Frontal cortex (tissue), 4 donors: ENCODE measurements at places on chromosomes 2 and 18.

DNA sequence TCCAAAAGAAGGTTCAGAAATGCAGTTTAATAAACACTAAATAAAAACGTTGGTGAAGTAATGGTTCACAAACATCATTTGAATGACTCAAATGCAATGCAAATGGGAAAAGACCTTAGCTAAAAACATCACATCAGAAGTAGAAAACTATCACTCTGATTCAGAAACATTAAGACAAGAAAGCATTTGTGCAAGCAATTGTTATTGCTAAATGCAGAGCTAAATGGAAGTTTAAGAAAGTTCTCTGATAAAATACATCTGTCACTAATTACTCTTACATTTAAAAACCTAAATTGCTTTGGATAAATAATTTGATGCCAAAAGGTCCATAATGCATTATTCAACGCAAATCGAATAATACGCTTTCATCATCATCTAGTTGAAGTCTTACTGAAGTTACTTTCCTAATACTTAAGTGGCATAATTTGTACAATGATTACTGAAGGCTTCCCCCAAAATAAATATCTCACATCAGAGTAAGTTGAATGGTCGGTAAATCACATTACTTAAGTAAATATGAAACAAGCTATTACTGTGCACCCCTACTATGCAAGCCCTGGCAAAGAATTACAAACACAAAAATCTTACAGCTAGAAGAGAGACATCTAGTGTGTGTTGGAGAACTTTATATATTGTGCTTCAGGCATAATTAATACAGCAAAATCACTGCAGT lies 105.7 kb upstream of the KCTD1 start:
- DNase-seq: no peak

DNA sequence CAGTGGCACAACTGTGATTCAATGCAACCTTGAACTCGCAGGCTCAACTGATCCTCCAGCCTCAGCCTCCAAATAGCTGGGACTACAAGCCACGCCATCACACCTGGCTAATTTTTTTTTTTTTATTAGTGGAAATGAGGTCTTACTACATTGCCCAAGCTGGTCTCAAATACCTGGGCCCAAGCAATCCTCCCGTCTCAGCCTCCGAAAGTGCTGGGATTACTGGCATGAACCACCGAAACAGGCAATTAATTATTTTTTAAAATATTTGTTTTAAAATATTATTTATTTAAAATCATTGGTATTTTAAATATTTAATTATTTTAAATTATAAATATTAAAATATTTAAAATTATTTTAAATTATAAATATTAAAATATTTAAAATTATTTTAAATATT lies 24.5 kb downstream of the SRBD1 start:
- no peak for DNase-seq

GRCh38 chr2:188813315-188813714 lies 160.9 kb upstream of the COL3A1 start:
- DNase-seq: no peak

DNA sequence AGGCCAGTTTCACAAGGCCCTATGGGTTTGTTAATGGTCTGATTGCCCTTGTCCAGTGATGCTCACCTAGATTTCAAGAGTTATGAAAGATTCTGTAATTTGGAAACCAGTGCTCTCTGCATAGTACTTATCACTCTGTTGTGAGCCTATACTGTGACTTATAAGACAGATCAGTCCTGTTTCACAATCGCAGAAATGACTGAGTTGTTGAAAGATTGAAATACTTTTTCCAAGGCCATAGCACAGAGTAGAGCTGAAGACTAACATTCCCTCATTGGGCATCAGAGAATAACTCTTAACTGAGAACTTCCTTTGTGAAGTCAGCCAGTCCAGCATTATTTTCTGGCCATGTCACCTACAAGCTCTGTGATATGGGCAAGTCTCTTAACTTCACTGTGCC lies 44.0 kb downstream of the CCDC85A start:
- DNase-seq: no peak

GRCh38 chr2:180717588-180717987 lies 262.8 kb upstream of the UBE2E3 start:
- no peak for DNase-seq

DNA sequence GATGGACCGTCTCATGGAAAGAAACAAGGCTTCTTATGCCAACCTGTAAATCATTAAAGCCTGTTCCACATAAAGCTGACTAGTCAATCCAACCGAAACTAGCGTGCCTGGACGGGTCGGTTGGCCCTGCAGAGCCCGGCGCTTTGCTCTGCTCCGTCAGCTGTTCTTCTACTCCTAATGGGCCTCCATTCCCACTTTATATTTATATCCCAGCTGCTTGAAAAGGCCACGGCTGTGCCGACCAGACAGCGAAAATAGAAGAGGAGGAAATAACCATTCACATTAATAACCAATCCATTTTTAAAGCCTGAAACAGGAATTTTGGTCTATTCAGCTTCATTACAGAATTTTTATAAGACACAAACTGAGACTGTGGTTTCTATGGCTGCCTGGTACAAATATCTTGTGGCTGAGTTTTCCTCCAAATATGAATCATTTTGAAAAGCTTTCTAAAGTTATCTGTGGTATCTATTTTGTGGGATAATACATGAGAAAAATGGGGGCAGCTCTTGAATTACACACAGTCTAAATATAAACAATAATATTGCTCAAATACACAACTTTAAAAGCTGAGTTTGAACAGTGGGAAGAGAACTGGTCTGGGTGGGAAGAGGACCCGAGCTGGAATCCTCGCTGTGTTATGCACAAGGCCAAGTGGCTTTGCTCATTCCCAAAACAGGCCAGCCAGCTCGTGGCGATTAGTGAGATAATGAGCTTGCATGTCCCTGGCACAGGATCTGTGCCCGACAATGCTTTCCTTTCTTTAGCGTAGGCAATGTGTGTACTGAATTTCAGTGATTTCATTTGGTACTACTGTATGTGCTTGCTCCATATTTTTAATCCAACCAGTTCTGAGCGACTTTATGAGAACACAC lies 10.5 kb upstream of the FAM124B start:
- DNase-seq: no peak
